Vagina (tissue), 2 donors: ENCODE measurements at places on chromosomes 3 and 15.

DNA sequence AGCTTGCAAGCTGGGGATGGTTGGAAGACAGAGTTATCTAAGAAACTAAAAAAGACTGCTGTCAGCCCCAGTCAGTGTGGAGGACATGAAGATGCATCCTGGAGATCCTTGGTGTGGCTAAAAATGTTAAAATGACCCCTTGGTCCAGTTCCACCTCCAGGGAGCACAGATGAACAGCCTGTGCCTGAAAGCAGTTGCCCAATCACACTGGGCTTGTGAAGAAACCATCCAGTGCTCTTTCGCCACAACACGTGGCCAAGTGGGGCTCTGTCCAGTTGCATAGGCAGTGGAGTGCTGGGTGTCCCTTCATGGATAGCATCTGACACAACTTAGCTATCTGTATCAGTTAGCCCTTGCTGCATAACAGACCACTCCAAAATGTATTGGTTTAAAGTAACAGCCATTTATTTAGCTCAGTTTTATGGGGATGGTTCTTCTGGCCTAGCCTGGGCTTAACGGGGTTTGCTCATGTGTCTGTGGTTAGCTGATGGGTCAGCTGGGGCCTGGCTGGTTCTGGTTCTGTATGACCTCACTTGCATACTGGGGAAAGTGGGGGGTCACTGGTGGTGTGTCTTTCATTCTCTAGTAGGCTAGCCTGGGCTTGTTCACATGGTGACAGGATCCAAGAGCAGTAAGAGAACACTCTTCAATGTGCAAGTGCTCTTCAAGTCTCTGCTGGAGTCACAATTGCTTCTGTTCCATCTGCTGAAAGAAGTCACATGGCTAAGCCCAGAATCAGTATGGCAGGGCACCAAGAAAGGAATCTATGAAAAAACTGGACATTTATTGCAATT is 226.2 kb downstream of the PDCD6IP start:
- DNase-seq = peak; percentile 75

DNA sequence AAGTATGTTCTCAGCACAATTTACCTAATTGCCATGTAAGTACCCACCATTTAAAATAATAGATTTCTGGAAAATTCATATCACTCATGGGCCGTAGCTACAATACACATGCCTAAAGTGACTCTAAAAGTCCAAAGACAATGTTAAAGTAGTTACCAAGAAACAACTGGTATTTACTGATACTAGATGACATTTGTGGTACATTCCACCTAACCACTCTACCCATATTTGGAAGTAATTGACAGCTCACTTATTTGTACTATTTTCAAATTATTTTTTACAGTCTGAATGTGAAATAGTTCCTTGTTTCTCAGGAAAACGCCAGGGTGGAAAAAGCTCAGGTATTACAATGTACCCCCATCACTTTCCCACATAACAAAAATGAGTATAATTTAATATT is 573.0 kb downstream of the MECOM start:
- no peak for DNase-seq

DNA sequence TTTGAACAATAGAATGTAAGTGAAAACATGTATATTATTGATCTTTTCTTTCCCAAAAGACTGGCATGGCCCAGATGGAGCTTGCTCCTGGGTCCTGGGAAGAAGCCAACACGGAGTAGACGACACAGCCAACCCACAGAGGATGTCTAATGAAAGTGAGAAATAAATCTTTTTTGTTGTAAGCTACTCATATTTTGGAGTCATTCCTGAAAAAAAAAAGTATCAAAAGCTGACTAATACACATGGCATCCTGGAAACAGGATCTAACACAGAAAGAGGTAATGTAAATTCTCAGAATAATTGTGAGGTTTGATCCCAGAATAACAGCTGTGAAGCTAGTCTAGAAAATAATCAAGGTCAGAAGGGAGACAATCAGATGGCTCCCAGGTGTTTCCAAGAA is 12.6 kb upstream of the FRMD5 start:
- DNase-seq = no peak

DNA sequence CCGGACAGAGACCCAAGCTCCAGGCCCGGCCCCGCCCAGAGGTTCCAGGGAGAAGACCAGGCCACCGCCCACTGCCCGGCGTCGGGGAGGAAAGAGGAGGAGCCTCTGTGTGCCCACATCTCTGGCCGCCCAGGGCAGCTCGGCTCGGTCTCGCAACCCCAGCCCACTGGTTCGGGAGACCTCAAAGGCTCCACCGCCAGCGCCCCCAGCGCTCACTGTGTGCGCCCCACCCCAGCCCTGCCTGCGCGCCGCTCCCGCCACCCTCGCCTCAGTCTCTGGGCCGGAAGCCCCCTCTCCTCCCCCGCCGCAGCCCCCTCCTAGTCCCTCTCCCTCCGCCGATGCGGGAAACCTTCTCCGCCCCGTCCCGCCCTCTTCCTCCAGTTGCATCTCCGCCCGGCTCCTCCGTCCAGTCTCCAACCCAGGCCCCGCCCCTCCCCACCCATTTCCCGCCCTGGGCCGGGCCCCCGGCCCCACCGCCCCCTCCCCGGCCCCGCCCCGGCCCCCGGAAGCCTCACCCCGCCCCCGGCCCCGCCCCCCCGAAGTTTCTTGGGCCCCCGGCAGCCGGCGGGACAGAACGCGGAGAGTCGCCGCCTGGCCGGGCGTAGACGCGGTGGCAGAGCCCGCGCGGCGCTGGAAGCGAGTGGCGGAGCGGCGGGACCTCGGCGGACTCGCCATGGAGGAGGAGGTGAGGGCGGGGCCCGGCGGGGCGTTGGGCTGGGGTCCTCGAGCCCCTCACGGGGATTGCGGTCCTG is at the start of gene PLEKHO2:
PLEKHO2 (plus strand) TSS at position 572 of the 752 bp plus-strand sequence; CDS start at position 674, 102 bp downstream.
- DNase-seq = no peak

- no peak for DNase-seq
Measured at GRCh38 chr3:17749705-17750293, 7.4 kb upstream of the TBC1D5 start.

DNA sequence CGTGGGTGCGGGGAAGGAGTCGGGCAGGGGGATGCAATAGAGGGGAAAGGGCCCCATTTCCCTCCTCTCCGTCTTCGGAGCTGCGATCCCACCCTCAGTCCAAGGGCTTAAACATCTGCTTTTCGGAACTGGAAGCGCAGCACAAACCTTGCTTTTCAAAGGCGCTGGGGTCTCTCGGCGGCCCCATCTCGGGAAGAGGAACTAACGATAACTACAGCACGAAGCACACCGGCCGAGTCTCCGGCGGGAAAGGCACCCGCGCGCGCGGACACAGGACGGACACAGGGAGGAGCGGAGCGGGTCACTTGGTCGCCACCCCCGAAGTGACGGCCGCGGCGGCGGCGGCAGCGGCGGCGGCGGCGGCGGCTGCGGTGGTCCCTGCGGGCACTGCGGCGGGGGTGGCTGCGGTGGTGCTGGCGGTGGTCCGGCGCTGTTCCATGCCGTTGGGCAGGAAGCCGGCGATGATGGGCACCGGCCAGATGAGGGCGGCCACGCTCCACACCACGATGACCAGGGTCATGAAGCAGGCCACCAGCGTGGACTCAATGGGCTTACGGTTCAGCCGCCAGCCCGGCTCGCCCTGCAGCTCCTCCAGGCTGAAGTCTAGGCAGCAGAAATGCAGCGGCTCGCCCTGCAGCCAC is 1.1 kb downstream of the TMEM158 start:
- DNase-seq = no peak

DNA sequence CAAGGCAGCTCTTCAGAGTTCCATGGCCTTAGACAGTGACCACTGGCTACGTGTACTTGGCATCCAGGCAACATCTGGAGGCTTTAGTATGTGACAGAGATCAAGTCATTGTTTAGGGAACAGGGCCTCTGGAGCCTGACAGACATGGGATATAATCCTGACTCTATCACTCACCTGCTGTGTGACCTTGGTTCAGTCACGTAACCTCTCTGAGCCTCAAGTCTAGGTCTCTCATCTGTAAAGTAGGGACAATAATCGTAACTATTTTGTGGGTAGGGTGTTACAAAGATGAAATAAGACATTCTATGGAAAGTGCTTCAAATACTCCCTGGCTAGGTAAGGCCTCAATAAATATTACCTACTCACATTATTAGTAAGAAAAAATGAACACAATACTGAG is 114.2 kb downstream of the SMAD6 start:
- no peak for DNase-seq

DNA sequence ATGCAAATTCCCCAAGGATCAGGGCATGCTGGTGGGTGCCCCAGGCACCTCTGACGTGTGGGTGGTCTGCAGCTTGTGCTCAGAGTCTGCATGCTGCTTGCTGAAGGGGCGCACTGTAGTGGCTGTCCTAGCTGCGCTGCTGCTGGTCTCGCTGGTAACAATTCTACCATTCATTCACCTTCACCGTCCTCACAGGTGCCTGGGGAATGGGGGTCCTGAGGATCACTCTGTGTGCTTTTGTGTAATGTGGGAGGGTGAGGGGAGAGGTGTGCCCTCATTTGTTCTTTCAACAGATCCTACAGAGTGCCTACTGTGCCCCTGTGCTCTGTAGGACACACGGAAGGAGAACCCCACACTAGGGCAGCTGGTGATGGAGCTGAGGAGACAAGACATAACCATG is 2.1 kb upstream of the ITGA11 start:
- DNase-seq = peak; percentile 85

- DNase-seq = no peak
Measured at GRCh38 chr15:52010633-52011595, 8.1 kb upstream of the MAPK6 start.

GRCh38 chr3:123833398-123833785 is 50.7 kb downstream of the MYLK start:
- DNase-seq = peak; percentile 40

DNA sequence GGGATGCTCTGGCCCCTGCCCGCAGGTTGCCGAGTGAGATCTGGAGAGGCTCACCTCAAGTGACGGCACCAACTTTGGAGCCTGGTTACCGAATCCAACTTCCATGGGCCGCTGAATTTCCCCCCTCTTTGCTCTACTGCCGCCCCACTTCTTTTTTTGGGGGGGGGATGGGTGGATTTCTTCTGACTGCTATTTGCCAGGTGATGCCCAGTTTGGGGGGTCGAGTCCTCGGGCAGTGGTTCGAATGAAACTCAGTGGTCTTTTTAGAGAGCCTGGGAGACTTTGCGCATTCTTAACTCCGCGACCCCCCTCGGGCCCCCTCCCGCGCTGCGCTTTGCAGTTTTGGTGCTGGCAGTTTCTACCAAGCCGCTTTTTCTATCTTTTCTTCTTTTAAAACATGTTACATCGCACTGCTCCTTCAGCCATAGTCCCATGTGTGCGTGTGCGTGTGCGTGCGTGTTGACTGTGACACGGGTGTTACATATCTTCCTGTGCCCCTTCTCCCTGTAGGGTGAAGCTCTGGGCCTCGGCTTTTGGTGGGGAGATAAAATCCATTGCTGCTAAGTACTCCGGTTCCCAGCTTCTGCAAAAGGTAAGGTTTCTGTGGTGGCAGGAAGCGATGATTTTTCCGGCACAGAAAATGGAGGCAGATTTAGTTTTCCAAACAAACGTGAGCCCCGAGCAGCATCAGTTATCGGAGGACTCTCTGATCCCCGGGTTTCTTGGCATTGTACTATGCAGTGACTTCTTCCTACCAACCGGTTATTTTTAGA is 837 bp downstream of the CACNA2D3 start:
- no peak for DNase-seq

DNA sequence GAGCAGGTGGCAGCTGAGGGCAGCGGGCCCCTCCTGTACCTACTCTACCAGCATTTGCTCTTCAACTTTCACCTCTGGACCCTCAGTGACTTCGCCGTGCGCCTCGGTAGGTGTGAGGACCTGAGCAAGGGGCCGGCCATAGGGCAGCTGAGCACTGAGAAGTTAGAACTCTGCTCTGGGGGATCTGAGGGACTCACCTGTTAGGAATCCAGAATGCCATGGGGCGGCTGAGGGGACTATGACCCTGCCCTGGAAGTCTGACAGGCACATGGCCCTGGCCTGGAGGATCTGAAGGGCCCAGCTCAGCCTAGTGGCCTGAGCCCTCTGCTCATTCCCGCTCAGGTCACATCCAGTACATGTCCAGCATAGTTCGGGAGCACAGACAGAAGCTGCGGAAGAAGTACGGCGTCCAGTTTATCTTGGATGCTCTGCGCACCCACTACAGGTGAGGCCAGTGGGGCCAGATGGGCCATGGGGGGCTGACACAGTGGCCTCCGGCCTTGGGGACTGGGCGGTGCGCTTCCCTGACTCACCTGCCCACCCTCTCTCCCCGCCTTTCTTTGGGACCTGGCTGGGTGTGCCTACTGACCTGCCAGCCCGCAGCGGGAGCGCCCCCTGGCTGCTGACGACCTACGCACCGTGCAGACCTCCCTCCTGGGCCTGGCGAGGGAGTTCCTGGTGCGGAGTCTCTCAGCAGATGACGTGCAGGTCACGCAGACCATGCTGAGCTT is 18.8 kb downstream of the NBEAL2 start:
- no peak for DNase-seq

DNA sequence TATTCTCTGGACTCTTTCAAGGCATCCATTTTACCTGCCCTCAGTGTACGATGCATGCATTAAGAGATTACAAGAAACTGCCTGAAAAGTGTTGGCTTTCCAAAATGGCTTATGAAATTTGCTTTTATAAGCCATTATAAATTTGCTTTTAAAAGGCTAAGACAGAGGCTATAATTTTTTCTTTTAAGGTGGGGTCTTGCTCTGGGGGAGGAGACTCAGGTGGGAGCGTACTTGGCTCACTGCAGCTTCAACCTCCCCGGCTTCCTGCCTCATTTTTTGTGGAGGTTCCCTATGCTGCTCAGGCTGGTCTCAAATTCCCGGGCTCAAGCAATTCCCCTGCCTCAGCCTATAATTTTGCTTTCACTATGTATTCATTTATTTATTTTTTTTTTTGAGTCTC is 17.6 kb downstream of the TRA2B start:
- no peak for DNase-seq

GRCh38 chr15:34652726-34653033 is 69.2 kb upstream of the GOLGA8B start:
- no peak for DNase-seq

- DNase-seq = no peak
Measured at GRCh38 chr3:177236704-177237103, 39.4 kb upstream of the TBL1XR1 start.

GRCh38 chr3:117868766-117869165 is 1159.2 kb downstream of the TUSC7 start:
- no peak for DNase-seq

DNA sequence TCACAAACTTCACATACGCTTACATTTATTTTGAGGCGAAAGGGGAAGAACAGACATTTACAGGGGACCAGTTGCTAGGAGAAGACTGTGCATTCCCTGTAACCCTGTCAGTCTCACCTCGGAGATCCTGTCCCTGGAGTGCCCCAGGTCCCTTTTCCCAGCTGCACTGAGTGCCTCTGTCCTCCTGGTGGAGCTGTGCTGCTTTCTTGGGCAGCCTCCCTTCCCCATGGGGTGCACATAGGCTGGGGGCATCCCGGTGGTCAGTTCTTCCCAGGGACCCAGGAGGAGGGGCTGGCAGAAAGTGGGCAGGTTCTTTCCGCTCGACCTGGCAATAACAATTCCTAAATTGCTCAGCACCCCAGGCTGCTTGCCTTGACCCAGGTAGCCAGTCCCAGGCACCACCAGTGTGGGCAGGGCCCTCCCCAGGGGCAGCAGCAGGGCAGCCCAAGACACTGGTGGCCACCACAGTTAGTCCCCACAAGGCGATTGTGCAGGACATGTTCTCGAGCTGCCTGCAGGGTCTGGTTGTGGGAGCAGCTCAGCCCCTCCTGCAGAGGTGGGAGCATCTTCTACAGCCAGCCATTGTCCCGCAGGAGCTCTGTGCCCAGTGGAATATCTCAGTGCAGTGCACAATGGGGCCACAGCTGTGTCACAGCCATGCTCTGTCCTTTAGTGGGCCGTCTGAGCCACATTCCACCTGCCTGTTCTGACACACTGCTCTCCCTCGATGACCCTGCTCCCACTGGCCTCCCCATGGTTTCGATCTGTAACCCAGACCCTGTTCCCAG is 36.3 kb downstream of the APBA2 start:
- no peak for DNase-seq

GRCh38 chr3:45630325-45630724 is 35.8 kb downstream of the LIMD1 start:
- DNase-seq = no peak
